GM18507 (cell line): ENCODE measurements at places on chromosomes 2 and 18.

DNA sequence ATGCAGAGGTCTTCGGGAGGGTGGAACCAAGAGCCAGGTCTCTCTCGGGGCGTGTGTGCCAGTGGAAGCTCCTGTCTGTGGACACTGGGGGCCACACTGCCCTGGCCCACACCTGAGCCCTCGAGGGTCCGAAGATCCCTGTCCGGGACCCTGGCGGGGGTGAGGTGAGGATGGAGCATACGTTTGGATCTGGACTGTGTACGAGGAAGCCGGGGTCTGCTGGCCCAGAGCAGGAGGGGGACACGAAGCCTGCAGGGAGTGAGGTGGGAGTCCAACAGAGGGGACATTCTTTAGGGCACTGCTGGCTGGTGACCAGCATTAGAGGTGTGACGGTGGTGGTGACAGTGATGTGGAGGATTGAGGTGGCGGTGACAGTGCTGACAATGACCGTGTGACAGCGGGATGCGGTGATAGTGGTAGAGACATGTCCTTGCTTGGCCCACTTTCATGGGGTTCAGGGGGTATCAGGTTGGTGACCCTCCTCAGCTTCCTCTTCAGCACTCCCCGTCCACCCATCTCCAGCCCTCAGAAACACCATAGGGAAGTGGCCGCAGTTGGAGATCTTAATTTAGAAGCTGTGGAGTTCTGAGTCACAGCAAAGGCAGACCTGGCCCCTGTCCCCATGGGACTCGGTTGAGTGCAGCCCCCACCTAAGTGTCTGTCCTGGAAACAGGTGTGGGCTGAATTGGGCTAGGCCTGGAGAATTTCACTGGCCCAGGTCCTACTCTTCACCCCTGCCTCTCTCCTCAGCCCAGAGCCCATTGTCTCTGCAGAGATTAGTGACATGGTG is 252.0 kb downstream of the DYSF start:
- DNase-seq: no peak

GRCh38 chr2:11573418-11574175 is 39.8 kb downstream of the GREB1 start:
- DNase-seq: no peak

DNA sequence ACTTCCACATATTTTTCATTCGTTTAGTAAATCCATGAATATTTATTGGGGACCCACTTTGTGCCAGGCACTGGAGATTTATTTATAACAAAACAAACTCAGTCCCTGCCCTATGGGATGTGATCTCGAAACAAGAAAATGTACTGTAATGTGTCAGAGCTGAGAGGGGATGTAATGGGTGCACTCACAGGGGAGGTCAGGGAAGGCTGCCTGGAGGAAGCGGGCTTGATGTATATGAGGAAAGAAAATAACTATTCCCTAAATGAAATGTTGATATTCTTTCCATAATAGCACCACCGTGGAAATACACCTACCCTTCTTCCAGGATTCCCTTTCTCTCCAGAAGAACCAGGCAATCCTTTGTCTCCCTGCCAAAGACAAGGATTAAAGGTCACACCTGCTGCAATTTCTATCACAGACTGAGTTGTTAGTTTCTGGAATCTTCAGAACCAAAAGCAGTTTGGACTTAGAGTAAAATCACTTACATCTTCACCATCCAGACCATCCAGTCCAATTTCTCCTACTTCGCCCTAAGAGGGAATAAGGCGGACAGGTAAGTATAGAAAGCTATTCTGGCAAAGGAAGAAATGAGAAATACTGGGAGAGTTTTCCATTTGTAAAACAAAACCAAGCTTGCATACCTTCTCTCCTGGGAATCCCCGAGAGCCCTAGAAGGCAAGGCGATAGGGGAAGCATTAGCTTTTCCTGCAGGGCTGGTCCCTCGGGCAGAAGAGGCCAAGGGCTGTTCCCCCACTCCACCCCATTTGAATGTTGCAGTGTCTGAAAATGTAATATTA is 55.0 kb downstream of the COL6A3 start:
- no peak for DNase-seq

GRCh38 chr2:38634684-38635083 is 31.2 kb upstream of the GALM start:
- DNase-seq: peak; percentile 50

DNA sequence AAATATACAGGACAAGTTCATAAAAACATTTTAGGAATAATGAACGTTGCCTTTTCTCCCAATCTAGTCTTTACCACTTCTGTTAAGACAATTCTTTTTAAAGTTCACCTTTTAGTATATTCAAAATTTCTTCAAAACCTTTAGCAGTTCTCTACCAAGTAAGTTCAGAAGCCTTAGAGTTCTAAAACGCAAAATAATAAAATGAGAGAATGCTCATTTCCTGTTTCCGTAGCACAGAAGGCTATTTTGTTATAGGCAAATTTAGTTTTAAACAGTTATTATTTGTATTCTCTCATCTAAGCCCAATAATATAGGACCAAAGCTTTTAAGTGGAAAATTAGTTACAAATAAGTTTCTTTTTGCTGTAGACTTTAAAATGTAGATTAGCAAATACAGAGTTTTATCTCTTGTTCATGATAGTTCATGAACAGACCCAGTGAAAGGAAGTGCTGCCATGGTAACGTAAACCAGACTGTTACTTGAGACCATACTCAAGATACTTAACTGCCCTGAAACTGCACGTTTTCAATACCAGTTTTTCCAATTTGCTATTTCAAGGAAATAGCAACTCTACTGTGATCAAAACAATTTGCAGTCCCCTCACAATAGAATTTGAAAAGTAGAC is 173.1 kb upstream of the STON1 start:
- no peak for DNase-seq

- no peak for DNase-seq
Observed at GRCh38 chr2:196884368-196884767, 42.1 kb downstream of the PGAP1 start.

GRCh38 chr2:101173707-101174295 is 22.6 kb upstream of the TBC1D8 start:
- no peak for DNase-seq

GRCh38 chr2:47721296-47721695 is 61.6 kb upstream of the MSH6 start:
- DNase-seq: no peak

DNA sequence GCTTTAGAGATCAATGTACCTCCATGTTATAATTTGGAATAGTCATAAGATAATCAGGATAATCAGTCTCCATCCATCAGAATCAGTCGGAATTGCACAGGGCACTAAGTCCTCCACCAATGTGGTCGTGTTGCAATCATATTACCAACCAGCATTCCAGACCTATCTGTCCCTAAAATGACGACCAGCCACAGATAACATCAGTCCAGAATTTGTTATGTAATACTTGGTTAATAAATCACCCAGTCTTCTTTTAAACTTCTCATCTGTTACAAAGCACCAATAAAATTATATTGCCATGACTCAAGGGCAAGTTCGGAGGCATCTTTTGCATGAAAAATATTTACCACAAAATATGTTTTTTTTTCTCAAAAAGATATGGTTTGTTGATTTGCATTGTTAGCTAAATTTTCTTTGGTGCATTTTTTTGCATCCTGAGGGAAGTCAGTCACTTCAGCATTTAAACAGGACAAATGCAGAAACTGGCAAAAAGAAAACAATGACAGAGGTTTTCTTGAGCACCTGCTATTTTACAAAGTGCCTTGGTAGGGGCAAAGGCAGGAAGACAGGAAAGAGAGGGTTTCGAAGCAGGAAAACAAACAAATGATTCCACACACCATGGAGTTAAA is 29.3 kb downstream of the PIEZO2 start:
- DNase-seq: no peak

- DNase-seq: peak; percentile 23
Observed at GRCh38 chr18:10928772-10929373, 220.5 kb downstream of the PIEZO2 start.

- DNase-seq: no peak
Observed at GRCh38 chr2:226031647-226032501, 632.4 kb downstream of the NYAP2 start.

DNA sequence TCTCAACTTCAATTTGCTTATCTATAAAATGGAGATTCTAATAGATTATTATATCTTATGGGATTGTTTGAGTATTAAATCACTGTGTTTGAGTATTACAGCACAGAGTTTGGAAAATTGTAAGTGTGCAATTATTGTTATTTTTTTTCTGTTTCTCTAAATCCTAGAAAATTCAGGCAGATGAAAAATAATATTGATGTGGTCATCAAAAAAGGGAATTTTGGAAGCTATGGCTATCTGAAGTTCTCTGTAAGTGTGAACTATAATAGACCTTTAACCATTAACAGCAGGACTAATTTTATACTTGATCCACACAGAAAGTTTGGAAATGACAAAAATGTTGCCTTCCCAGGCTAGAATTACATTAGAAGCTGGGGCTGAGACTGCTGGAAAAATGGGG is 393.2 kb downstream of the SUCLG1 start:
- DNase-seq: no peak

GRCh38 chr18:5582076-5582475 is 38.3 kb upstream of the EPB41L3 start:
- DNase-seq: no peak

DNA sequence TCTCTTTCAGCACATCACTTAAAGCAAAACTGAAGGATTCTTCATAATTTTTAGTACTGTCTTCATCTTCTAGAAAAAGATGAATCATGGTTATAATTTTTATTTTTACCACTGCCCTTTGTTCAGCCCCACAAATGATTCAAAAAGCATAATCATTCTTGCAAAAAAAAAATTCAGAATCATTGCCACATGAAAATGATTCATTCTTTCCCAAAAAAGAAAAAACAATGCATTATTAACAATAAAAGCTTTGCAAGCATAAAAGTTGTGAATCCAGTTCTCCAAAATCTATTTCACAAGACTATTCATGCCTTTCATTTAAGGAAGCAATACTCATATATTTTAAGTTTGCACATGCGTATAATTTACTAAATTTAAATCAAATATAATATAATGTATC is 204.8 kb downstream of the RBM43 start:
- no peak for DNase-seq

DNA sequence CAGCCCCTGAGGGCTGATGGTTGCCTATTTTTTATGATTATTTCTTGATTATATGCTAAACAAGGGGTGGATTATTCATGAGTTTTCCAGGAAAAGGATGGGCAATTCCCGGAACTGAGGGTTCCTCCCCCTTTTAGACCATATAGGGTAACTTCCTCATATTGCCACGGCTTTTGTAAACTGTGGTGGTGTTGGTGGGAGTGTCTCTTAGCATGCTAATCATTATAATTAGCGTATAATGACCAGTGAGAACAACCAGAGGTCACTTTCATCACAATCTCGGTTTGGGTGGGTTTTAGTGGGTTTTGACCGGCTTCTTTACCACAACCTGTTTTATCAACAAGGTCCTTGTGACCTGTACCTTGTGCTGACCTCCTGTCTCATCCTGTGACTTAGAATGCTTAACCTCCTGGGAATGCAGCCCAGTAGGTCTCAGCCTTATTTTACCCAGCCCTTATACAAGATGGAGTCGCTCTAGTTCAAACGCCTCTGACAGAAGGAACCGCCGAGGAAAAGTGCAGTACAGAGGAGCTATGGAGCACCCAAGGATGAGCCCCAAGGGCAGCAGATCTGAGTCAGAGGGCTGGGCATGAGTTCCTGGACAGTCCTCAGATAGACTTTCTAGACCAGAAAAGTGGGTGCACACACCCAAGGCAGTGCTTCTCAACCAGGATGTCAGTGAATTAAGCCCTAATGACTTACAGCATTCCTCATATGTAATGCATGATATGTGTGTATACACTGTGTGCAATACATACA is 37.1 kb upstream of the ASAP2 start:
- DNase-seq: no peak

GRCh38 chr18:70384181-70384790 is 95.4 kb downstream of the SOCS6 start:
- no peak for DNase-seq

- peak; percentile 3 for DNase-seq
Observed at GRCh38 chr2:135744760-135745314, 3.2 kb downstream of the UBXN4 start.

DNA sequence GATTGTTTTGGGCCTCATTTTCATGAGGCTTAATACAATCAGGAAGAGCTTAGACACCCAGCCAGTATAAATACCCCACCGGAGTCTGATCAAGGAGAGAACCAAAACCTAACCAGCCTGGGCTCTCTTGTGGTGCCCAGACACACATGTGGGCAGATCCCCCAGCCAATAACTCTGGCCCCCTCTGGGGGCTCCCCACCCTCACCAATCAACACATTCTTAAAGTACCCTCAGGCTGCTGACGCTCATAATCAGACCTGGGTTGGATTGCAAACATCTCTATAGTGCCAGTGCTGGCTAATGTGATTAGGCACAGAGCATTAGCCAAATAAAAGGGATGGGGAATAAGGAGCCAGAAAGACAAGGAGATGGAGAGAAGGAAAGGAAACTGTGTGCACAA is 329.6 kb downstream of the BCL11A start:
- DNase-seq: no peak

DNA sequence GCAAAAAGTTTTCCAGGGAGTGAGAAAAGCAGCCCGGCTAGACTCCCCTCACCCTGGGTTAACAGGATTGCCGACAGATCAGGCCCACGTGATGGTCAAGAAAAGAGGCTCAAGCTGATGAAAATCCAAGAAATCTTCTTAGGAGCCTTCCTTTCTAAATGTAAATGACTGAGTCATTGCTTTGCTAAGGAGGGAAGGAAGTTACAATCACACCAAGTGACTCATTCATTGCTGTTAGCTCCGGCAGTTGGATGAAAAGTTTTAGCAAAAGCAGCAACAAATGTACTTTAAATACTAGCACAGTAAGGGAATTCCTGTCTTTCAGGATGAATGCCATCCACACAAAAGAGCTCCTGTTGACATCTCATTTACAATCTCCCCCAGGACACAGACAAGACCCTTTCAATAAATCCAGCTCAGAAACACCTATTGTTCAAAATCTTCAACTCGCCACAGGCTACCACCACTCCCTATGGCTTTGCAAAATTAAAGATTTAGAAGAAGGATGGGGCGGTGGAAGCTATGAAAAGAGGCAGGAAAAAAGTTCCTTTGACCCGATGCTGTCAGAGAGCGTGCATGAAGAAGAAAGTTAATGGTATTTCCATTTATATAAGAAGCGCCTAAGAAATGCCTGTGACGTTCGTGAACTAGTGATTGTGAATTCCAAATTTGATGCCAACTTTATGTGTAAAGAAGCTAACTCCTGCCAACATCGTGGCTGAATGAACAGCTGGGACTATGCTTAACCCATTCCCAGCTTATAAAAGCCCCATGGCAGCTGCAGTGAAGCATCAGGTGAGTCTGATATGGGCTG is 153.7 kb downstream of the TGIF1 start:
- DNase-seq: no peak

DNA sequence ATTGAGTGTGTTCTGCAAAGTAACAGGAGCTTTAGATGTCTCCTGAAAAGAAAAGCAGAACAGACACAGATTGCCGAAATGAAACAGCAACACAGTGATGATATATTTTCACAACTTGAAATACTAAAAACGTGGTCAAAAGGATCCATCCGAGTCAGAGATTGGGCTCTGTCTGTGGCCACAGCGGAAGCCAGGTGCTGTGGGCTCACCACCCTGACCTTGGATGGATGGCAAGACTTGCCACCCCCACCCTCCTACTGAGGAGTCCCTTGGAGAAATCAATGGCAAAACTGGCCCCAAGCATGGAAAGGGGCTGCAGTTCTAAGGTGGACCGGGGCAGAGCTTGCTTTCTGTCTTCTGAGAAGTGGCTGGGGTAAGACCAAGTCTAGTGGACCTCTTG is 31.4 kb upstream of the ACKR3 start:
- DNase-seq: no peak
